ENCODE measurements at places on chromosomes 2 and 18. TPM values are rescaled to one million over a fixed set of nuclear protein-coding genes. Genes with fewer than 3 reads are reported as not detected.

- no peak overlapping the region for H3K4me3 ChIP-seq
- H3K4me1 ChIP-seq, result no peaks in the 10 kb centered on the region
- H3K27me3 ChIP-seq, result peaks cover 4% of the 10 kb centered on the region
Measured at GRCh38 chr2:19746137-19746600, 155.6 kb downstream of the TTC32 start.

The NT5DC4 gene
- total RNA-seq, result not detected

DNA sequence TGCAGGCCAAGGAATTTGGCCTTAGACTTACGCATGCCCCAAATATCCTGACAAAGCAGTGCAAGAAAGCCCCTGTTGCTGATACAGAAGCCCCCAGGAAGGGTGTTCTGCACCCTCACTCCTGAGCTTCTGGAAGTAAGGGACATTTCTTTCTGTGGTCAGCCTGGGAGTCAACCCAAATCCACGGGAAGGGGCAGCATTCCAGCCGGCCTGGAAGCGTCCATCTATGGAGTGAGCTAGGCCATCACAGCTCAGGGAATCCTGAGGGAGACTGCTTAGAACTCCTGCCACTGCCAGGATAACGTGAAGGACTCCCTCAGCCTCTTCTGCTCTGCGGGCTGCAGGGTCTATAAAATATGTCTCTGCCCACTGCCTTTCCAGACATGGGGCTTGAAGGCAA is 173.9 kb downstream of the ANAPC1 start:
- no peak overlapping the region for H3K27ac ChIP-seq
- DNase-seq, result no peak
- H3K36me3 ChIP-seq, result no peaks in the 10 kb centered on the region

- H3K36me3 ChIP-seq, result no peaks in the 10 kb centered on the region
- DNase-seq, result no peak
- no peak overlapping the region for H3K4me3 ChIP-seq
Measured at GRCh38 chr2:172370821-172371455, 56.4 kb upstream of the ITGA6 start.

The SFTPB gene
- total RNA-seq, result not detected

DNA sequence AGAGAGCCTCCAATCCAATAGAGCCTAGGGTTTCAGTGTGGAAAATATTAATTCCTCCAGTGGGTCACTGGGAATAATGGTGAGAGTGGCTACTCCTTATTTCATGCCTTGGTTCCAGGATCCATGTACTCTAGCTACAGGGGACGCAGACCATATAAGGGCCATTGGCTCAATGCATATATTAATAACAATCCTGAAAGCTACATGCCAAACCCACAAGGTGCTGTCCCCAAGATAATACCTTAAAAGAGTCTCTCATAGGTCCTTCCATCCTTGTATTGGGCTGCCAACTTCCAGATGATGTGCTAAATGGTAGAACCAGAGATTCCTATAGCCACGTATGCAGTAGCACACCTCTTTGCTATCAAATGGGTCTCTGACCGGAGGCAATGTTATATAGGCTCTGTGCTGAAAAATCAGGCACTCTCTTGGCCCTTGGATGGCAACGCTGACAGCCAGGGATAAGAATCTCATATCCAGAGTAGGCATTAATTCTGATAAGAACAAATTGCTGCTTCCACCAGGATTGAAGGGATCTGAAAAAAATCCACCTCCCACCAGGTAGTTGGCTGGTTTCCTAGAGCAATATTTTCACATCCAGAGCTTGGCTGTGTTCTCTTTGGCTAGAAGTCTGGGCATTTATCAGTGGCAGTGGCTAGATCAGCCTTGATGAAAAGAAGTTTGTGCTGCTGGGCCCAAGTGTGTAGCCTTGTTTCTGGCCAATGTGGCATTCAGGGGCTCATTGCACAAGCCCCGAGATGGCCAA is 218.1 kb upstream of the MGAT5 start:
- DNase-seq, result no peak
- H3K4me3 ChIP-seq, result no peak overlapping the region
- H3K27ac ChIP-seq, result no peak overlapping the region
- peaks cover 8% of the 10 kb centered on the region for H3K4me1 ChIP-seq
- no peaks in the 10 kb centered on the region for H3K36me3 ChIP-seq
- peaks cover 12% of the 10 kb centered on the region for H3K27me3 ChIP-seq

GRCh38 chr2:109510136-109511028 is 103.4 kb downstream of the SEPTIN10 start:
- H3K27me3 ChIP-seq, result peaks cover 2% of the 10 kb centered on the region
- H3K36me3 ChIP-seq, result no peaks in the 10 kb centered on the region
- no peak overlapping the region for H3K27ac ChIP-seq
- H3K4me1 ChIP-seq, result no peaks in the 10 kb centered on the region

GRCh38 chr2:102241616-102242305 is 54.9 kb downstream of the IL1RL2 start:
- H3K27me3 ChIP-seq, result no peaks in the 10 kb centered on the region
- no peaks in the 10 kb centered on the region for H3K36me3 ChIP-seq
- H3K4me1 ChIP-seq, result peaks cover 33% of the 10 kb centered on the region
- no peak overlapping the region for H3K27ac ChIP-seq
- H3K4me3 ChIP-seq, result no peak overlapping the region

GRCh38 chr2:28227498-28227897 is 165.2 kb upstream of the FOSL2 start:
- H3K27ac ChIP-seq, result no peak overlapping the region
- peaks cover 11% of the 10 kb centered on the region for H3K36me3 ChIP-seq
- H3K4me1 ChIP-seq, result peaks cover 7% of the 10 kb centered on the region
- DNase-seq, result no peak
- no peak overlapping the region for H3K4me3 ChIP-seq
- no peaks in the 10 kb centered on the region for H3K27me3 ChIP-seq

GRCh38 chr2:77270433-77270832 is 251.7 kb downstream of the LRRTM4 start:
- H3K36me3 ChIP-seq, result no peaks in the 10 kb centered on the region
- no peaks in the 10 kb centered on the region for H3K4me1 ChIP-seq
- DNase-seq, result no peak
- H3K4me3 ChIP-seq, result no peak overlapping the region

DNA sequence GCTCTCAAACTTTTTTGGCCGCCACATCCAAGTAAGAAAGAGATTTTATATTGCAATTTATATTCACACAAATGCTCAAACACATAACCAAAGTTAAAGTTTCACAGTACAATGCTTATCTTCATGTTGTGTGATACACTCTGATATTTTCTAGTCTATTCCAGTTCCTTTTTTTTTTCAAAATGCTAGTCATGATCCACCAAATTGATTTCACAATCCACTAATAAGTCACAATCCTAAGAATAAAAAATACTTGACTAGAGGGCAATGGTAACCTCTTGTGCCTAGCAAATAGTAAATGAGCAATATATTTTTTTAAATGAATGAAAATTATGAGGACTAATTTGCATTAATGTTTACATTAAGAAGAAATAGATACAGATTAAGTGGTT is 5.8 kb upstream of the PTPN4 start:
- no peak for DNase-seq
- no peak overlapping the region for H3K27ac ChIP-seq
- H3K36me3 ChIP-seq, result no peaks in the 10 kb centered on the region
- H3K27me3 ChIP-seq, result peaks cover 15% of the 10 kb centered on the region
- H3K4me3 ChIP-seq, result no peak overlapping the region
- H3K4me1 ChIP-seq, result peaks cover 16% of the 10 kb centered on the region

The TMEM150A gene
- total RNA-seq, result 6.5 TPM

The LOXHD1 gene
- not detected for total RNA-seq

DNA sequence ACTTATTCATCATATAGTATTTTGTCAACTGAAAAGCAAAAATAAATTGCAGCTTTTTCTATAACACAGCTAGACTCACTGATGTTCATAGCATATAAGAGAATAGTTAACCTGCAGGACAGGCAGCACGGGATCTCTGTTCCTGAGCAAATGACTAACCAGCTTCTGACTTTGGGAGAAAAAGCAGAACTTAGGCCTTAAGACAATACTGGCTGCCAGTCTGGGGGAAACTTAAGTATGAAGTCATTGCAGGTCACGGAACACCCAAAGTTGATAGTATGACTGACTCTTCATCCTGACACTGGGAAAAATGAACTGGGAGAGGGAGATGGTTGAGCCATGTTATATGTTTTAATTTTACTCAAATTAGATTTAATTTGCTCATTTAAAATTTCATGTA is 113.0 kb downstream of the DPP4 start:
- H3K27me3 ChIP-seq, result no peaks in the 10 kb centered on the region
- no peak overlapping the region for H3K4me3 ChIP-seq
- H3K36me3 ChIP-seq, result peaks cover 23% of the 10 kb centered on the region
- H3K4me1 ChIP-seq, result peaks cover 47% of the 10 kb centered on the region
- no peak for DNase-seq

DNA sequence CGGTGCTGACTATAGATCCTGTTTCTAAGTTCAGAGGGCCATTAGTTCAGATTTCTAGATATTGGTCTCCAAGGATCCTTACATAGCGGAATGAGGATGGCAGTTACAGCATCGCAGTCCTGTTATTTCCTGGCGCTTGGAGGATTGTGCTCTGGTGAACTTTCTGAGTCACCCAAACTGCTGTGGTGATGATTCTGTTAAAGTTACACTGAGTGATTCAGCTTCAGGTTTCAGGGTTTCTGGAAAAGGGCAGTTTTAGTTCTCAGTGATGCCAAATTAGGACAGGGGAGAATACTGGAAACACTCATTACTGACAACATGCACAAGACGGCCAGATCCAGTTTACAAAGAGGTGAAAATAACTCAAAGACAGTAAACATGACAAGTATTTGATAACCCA is 52.1 kb upstream of the ANKRD62 start:
- no peak overlapping the region for H3K4me3 ChIP-seq
- no peaks in the 10 kb centered on the region for H3K36me3 ChIP-seq
- H3K4me1 ChIP-seq, result peaks cover 17% of the 10 kb centered on the region
- H3K27ac ChIP-seq, result peak overlapping the region; percentile 52

The FKBP1B gene
- 0.43 TPM for total RNA-seq

All from activated CD4-positive, alpha-beta T cell treated with anti-CD3 and anti-CD28 coated beads, Interleukin-2, amount 10 ng/mL, durations not matched to agents 24 days and 14 days (primary cell).